ENCODE measurements at places on chromosomes 7 and 10.
A peak's percentile ranks its signal among the peaks of the same experiment; 100 is the strongest.

- DNase-seq: no peak
These were observed 52.5 kb upstream of the SEPTIN7 start for GRCh38 chr7:35748371-35748770.

- DNase-seq: no peak
These were observed 260.8 kb upstream of the HABP2 start for GRCh38 chr10:113292086-113292485.

DNA sequence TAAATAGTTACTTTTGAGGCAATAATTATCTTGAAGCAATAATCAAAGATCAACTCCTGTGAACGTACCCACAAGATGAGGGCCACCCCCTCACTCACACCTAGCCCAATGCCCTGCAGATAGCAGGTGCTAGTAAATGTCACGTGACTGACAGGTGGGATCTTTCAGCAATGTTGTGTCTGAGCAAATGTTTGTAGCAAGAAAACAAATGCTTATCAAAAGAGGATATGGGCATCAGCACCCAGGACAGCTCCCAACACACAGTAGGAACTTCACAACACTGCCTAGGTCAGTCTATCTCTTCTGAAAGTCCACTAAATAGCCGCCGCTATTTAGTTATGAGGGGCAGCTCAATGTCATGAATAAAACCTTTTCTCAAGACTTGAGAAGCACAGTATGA is 120.8 kb upstream of the PDLIM1 start:
- no peak for DNase-seq

GRCh38 chr7:151869455-151869854 is 7.5 kb downstream of the PRKAG2 start:
- DNase-seq: no peak

- DNase-seq: no peak
These were observed 83.0 kb downstream of the NRG3 start for GRCh38 chr10:81957976-81958375.

DNA sequence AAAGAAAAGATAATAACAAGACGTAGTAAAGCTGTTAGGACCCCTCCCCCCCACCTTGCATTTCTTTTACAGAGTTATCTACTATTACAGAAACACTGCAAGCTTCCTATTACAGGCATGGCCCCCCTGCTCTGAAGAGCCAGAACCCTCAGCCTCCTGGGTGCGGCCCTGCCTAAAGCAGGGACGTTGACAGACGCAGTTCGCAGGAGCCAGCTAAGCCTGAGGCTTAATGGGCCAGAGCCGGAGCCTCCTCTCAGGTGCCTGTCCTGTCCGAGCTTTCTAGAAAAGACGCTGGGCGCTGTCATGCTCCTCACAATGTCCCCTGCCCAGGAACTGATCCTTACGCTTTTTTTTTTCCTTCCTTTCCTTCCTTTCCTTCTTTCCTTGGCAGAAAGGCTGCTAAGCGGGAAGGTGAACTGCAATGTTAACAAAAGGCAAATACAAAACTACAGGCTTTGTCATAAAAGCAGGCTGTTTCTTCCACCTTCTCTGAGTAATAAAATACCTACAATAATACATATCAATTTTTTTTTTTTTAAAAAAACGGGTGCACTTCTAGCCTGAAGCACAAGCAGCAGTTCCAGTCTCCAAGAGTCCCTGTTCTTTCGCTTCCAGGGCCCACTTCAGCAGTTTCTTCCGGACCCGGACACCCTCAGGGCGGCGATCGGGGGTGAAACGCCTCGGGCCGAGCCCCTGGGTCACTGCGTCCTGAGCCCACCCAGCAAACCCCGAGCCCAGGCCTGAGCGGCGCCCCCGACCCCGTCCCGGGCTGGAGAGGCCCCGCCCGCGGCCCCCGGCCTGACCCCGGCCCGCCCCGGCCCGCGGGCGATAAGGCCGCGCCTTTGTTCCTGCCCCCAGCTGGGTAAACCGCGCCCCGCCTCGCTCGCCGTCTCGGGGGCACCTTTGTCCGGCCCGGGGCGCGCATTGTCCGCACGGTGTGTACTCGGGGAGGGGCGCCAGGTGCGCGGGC is 11.2 kb downstream of the MNX1 start:
- DNase-seq: no peak

DNA sequence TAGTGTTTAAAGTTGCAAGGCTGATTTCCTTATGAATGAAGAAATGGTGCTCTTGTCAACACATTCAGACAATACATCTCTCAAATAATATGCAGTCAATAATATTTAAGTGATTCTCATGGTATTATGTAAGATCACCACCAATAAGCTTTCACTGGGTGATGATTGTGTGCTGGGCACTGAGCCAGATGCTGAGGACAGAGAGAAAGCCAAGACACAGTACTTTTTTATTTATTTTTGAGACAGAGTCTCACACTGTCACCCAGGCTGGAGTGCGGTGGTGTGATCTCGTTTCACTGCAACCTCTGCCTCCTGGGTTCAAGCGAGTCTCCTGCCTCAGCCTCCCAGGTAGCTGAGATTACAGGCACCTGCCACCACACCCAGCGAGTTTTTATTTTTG is 130.6 kb upstream of the LSM8 start:
- no peak for DNase-seq

DNA sequence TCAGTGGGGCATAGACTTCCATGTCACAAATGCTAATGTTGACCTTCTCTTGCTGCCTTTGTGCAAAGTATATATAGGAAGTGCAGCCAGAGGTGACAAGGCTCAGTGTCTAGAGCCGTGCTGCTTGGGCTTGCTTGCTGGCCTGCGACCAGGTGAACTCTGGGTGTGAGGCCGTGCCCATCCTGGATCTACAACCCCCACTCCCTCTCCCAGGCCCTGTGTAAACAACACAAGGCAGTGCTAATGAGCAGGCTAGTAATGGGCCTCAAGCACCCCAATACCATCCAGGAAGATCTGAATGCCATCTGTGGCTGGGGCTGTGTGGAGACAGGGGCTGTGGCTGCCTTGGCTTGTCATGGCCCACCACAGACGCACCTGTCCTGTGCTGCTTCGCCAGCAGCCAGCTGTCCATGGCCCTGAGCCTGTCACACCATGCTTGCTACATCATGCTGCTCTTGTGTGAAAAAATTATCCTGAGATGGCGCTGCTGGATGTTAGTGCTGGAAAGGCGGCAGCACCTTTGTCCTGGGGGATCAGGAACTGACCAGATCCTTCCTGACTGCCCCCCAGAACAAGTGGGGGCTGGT is 107.6 kb upstream of the ZNF92 start:
- no peak for DNase-seq

DNA sequence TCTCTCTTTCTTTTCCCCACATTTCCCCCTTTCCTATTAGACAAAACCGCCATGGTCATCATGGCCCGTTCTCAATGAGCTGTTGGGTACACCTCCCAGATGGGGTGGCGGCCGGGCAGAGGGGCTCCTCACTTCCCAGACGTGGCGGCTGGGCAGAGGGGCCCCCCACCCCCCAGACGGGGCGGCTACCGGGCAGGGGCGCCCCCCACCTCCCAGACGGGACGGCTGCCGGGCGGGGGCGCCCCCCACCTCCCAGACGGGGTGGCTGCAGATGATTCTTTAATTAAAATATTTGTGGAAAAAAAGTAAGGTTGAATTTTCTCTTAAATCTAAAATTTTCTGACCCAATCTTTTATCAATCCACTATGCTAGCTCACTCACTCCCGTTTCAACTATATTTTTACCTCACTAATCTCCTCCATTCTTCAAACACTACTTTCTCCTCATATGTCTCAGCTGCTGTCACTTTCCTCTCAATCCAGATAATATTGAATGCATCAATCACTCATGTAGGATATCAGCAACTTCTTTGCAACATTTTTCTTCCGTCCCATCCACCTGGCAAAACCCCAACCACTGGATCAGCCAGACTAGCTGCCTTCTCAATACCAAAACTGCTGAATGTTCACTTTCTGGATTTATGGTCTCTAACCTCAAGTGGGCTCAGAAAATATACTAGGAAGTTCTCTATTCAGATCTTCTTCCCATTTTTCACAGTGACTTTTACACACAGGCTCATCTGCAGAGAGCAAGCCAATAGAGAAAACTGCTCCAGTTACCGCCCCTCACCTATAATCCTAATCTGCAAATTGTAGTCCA is 81.1 kb upstream of the TRIM24 start:
- DNase-seq: no peak

DNA sequence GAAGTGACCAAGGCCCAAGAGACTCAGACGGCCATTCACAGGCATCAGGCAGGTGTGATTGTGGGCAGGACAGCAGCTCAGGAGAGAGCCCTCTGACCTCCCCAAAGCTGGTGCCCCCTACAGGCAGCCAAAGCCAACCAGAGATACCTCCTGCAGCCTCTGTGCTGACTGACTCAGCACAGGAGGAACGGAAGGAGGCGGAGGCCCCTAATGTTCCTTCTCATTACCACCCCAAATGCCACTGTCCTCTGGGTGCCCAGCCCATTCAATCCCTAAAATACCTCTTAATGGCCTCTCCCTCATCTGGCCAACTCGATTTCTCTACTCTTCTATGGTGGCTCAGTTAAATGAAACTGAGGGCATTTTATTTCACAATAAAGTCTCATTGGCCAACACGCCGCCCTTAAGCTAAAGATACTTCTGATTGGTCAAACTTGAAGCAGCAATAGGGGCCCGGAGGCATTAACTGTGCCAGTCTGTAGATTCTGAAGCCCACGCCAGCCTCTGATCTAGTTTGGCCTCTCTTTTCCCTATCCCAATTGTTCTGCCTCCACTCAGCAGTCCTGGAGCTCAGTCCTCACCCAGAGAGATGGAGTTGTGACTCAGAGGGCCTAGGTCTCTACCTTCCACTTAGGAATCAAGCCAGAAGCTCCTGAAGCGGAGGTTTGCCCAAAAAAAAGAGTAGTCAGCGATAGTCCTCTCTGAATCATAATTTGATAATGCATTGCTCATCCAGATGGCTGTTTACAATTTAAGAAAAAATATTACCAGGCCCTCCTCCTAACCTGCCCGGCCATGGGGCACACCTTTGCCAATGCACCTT is 1.2 kb downstream of the CYREN start:
- peak; percentile 30 for DNase-seq

DNA sequence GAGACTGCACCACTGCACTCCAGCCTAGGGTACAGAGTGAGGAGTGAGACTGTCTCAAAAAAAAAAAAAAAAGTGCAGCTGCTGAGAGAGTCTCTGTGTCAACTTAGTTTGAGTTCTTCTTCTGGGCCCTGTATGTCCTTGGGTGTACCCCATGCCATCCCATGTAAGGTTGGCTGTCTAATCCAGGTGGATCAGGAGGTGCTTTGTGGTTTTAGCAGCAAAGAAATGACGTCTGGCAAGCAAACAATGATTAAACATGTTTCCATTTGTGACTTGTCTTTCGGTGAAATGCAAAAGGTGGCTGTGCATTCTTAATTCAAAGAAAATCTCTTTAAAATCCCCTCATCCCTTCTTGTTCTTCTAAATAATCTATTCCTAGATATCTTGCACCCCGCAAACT is 255.9 kb downstream of the ANKRD30A start:
- DNase-seq: no peak

GRCh38 chr7:101402081-101402779 is 39.6 kb downstream of the COL26A1 start:
- DNase-seq: no peak

All from T-helper 22 cell (primary cell).